Hindlimb muscle (tissue), 1 donor: ENCODE measurements at places on chromosomes 4 and X.

DNA sequence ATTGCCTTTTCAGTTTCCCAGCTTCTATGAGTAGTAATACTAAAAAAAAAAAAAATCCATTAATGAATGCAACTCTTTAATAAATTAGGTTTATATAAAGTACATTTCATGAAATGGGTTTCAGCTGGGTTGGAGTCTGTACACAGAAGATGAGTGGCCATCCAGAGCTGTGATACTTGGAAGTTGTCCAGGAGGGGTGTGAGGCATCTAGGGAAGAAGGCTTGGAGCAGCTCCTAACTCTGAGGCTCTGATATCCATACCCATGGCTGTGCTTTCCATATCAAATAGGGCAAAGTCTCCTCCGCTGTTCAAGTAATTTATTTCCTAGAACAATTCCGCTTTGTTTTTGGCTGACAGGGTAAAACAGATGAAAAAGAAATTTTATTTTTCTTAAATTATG is 423.3 kb upstream of the TENM3 start:
- no peak for DNase-seq

DNA sequence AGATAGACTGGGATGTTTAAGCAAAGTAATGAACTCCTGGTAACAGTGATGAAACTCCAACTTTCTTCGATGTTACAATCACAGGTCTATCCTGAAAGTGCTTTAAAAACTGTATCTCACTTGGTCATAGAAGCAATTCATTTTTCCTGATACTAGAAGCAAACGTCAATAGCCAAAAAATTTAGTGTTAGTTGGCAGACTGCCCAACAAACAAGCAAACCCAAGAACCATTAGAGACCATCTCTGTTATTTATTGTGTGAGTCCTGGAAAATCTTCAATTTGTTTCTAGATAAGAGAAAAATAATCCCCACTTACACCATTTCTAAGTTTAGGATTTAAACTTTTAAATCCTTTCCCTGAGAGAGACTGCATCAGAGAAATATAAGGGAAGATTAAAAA is 553.9 kb downstream of the INPP4B start:
- no peak for DNase-seq

DNA sequence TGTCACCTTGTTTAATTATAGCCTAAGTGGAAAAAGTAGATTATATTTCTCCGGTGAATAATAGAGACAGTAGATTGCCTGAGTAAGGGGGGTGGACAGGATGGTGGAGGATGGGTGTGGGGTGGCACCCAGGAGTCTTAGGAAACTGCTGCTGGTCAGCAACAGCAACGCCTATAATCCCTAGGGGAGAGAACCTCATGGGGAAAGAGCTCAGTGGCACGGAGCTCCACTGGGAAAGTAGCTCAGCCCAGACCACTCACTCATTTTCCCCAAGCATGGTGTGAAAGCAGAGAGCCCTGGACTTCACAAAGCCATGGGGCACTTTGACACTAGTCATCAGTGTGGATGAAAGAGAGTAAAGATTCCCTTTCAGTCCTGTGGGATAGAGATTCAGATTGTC is 31.1 kb downstream of the METTL14 start:
- no peak for DNase-seq

DNA sequence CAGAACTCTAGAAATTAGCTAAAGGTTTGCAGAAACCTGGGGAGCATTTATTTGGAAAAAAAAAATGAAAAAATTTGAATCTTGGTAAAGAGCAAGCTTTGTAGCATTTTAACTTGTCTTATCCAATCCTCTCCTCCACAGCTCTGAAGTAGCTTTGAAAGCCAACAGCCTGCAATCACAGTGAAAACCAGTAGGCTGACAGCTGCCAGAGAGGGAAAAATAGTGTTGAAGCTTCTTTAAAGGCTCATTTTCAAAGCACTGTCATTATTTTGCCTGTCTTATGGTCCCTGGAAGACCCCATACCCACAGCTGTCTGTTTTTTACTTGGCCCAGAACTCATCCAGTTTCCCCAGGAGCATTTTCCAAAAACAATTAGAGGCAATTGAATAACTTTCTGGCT is 230.8 kb upstream of the EDNRA start:
- no peak for DNase-seq

DNA sequence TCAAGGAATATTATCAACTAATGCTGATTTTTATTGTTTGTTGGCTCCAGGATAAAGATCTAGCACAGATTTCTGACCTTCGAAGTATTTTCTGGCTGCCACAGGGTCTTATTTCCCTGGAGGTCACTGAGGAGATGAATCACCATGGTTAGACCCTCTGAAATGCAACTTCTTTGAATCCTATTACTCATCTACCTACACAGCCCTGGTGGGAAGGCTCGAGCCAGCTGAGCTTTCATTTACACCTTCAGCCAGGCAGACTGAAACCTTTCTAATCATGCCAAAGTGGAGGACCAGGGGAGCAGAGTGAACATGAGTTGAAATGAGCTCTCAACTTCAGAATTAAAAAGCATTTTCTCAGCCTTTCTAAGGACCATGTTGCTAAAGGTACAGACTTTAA is 130.5 kb downstream of the SMIM20 start:
- no peak for DNase-seq
